ENCODE measurements at places on chromosomes 1 and 21. TPM values are rescaled to one million over a fixed set of nuclear protein-coding genes. Genes with fewer than 3 reads are reported as not detected.

The PANK4 gene
- total RNA-seq: 82.5 TPM

The NBPF6 gene
- total RNA-seq: 0.76 TPM

The L1TD1 gene
- total RNA-seq: not detected

The S100B gene
- total RNA-seq: 1.8 TPM

The CRB1 gene
- not detected for total RNA-seq

The RAB3B gene
- total RNA-seq: 1.4 TPM

The KCNE2 gene
- not detected for total RNA-seq

The PTGFRN gene
- 57.0 TPM for total RNA-seq

The RGS8 gene
- not detected for total RNA-seq

The SLC35F3 gene
- total RNA-seq: not detected
